ENCODE measurements at places on chromosomes 13 and 19. TPM values are rescaled to one million over a fixed set of nuclear protein-coding genes. Genes with fewer than 3 reads are reported as not detected.
A peak's percentile ranks its signal among the peaks of the same experiment; 100 is the strongest.

DNA sequence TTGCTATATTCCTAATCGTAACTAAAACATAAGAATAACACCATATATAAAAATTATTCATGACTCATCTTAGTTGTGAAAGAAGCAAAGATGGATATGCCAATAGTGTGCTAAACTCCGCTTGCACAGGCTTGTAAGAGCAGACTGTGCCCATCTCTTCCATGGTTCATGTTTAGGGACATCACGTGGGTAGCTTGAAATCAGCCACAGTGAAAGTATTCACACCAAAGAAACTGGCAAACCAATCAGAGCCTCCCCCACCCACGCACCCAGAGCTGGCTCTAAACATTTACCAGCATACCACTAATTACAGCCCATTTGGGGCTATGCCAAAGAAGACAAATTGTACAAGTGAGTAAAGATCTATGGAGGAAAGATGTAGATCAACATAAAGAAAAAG is 147.5 kb downstream of the DIAPH3 start:
- DNase-seq = no peak

DNA sequence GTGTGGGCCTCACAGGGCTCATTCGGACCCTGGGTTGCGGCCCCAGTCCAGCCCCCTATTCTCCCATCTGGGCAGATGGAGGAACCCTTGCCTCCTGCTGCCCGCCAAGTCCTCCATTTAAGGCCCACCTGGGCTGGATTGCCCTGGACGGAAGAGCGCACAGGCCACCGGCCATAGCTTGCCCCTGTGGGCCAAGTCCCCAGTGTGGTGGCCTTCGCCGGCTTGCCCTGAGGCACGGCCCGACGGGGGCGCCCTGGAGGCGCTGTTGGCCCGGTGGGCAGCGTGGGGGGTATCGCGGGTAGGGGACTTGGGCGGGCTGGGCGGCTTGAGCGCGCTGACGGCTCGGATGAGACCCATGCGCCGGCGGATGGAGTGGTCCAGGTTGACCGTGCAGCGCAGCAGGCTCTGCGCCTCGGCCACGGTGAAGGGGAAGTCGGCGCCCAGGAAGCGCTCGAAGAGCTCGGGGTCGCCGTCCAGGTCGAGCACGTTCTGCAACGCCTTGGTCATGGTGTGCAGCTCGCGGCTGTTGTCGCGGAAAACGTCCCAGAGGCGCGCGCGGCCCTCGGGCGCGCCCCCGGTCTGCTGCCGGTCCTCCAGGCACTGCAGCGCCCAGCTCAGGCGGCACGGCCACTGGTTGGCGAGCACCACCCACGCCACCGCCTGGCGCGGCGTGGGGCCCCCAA is 8.8 kb downstream of the NKPD1 start:
- peak; percentile 84 for DNase-seq

DNA sequence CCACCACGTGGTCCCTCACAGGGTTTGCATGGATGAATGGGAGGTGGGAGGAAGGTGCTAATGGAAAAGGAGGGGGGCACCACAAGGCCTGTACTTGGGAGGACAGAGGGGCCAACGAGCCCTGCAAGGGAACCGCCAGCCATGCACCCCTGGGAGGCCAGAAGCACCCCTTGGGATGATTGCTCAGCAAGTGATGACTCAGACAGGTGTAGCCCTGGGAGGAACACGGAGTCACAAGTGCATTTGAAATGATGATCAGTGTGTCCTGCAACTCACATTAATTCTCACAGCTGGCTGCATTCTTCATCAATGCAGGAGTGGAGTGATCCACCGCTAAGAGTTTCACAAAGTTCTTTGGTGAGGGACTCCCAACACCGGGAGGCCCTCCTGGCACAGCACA is 82.8 kb upstream of the ZNF254 start:
- peak; percentile 36 for DNase-seq

DNA sequence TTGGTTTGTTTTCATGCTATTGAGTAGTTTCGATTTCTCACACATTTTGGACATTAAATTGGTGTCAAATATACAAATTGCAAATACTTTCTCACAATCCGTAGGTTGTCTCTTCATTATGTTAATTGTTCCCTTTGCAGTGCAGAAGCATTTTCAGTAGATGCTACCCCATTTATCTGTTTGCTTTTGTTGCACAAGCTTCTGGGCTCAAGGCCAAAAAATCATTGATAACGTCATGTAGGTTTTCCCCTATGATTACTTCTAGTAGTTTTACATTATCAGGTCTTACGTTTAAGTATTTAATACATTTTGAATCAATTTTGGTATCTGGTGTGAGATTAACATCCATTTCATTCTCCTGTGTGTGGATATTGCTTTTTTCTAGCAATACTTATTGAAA is 14.0 kb upstream of the ZNF347 start:
- DNase-seq = no peak

DNA sequence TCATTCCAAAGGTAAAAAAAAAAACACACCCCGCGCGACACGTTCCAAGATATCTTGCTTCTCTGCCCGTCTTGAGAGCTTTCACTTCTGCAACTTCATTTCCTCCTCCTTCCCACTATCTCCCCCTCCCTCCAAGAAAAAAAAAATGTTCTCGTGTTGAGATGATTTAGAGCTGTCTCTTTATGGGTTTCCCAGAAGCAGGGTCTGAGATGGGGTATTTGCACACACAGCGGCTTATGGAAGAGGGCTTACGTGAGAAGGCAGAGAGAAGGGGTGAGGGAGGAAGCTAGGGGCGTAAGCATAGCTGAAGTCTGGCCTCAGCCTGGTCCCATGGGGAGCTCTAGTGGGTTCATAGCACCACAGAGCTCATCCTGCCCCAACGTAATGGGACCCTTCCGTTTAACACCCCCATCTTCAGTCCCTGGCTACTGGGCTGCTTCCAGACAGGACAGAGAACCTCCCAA is 31.3 kb upstream of the USE1 start:
- DNase-seq = peak; percentile 46

DNA sequence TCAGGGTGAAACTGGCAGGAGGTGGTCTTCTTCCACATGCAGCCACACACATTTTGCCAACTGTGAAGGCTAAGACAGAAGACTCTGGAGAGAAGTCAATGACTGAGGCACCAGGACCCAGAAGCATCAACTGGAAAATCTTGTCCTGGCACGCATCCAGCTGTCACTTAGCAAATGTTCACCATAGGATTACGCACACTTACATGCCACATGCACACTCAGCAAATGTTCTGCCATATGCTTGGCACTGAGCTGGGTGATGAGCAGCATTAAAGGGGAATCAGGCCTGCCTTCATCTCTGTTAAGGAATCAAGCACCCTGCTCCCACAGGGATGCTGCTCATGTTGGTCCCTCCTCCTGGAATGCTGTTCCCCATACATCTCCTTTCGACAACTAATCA is 5.1 kb downstream of the ZNF599 start:
- no peak for DNase-seq

NALCN gene
- total RNA-seq = 10.6 TPM

ZNF85 gene
- 10.9 TPM for total RNA-seq

SLC25A41 gene
- not detected for total RNA-seq

GRCh38 chr13:73902847-73903246 is 231.4 kb downstream of the KLF12 start:
- DNase-seq = no peak

PEAK3 gene
- under 0.01 TPM for total RNA-seq

DNA sequence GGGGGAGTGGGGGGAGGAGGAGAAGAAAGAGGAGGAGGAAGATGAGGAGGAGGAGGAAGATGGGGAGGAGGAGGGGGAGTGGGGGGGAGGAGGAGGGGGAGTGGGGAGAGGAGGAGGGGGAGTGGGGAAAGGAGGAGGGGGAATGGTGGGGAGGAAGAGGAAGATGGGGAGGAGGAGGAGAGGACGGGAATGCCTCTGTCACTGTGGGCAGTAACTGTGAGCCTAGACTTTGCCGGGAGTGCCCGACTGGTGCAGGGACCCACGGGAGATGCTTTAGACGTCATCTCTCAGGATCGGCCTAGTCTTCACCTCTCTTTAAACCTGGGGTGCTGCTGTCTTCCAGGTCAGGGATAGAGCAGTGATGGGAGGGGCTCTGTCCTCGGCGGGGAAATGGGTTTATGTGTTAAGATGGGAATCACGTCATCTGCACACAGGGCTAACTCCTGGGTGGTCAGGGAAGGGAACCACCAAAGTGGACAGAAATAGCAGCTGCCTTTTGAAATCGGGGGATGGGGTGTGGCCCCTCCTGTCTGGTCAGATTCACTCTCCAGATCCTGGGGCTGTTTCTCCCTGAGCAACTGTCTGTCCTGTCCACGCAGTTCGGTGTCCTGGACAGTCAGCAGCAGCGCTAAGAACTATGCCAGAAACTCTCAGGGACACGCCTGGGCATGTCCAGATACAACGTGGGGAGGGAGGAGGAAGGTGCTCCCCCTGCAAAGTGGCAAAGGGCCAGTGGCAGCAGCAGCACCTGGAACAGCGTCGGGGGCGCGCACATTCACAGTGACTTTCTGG is 26.9 kb downstream of the GAS6 start:
- peak; percentile 97 for DNase-seq

GRCh38 chr19:48953990-48954594 is 583 bp upstream of the BAX start:
- DNase-seq = peak; percentile 19

GRCh38 chr13:83879431-83880171 is 2.7 kb downstream of the SLITRK1 start:
- DNase-seq = no peak

SIGLECL1 gene
- not detected for total RNA-seq

PLK5 gene
- total RNA-seq = under 0.01 TPM

GRCh38 chr19:9140159-9140874 is at the start of gene ZNF317:
ZNF317 (plus strand) TSS chr19:9140397; CDS start chr19:9156017, 15,620 bp downstream.
- DNase-seq = peak; percentile 89

KCNN1 gene
- under 0.01 TPM for total RNA-seq

FAAP24 gene
- 3.6 TPM for total RNA-seq

DNA sequence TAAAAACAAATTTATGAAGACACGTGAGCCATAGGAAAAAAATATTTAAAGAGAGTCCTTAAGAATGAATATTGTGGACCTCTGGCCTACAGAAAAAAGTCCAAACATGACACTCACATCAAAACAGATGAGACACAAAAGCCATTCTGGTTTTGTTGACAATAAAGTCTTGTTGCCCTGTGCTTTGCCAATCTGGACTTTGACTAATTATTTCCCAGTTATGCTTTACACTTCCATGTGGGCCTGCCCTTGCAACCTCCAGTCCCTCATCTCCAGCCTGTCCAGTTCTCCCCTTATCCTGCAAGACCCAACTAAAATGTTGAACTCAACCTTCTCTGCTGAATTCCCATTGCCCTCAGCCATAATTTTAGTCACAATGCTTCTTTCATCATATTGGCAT is 184.5 kb upstream of the SERP2 start:
- DNase-seq = no peak

DNA sequence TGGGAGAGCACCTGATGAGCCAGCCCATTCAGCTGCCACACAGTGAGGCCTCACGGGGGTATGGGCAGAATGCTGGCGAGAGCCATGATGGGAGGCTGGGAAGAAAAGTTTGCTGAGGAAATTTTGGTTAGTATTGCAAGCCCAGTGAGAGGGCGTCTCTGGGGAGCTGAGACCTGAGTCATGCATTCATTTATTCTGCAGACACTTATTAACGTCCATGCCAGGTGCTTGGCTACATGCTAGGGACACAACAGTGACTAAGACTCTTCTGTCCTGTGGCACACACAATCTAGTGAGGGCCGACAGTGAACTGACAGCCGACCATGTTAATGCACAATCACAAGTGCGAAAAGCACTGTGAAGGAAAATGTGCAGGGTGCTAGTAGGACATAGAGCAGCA is 27.2 kb downstream of the WDR62 start:
- peak; percentile 61 for DNase-seq

Data from osteoblast (primary cell).